ENCODE measurements at places on chromosomes 13 and 19.

GRCh38 chr13:70034286-70034685 lies 73.3 kb upstream of the ATXN8OS start:
- no peak for DNase-seq

DNA sequence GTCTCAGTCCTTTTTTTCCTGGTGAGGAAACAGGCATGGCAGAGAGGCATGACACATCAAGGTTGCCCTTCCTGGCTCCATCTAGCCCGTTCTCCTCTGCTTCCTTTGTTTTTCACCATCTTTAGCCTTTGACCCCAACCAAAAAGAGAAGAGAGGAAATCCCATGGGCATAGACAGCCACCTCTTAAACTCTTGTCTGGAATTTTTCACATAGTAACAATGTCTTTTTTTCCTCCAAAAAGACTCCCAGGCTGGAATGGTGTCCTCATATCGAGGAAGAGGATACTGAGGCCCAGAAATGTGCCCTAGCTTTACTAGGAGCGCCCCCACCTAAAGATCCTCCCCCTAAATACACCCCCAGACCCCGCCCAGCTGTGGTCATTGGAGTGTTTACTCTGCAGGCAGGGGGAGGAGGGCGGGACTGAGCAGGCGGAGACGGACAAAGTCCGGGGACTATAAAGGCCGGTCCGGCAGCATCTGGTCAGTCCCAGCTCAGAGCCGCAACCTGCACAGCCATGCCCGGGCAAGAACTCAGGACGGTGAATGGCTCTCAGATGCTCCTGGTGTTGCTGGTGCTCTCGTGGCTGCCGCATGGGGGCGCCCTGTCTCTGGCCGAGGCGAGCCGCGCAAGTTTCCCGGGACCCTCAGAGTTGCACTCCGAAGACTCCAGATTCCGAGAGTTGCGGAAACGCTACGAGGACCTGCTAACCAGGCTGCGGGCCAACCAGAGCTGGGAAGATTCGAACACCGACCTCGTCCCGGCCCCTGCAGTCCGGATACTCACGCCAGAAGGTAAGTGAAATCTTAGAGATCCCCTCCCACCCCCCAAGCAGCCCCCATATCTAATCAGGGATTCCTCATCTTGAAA lies at the start of gene GDF15:
Gene GDF15, plus strand, starts transcription at position 484 of the 868 bp plus-strand sequence. Its CDS starts 32 bp downstream, at position 516.
- peak; percentile 29 for DNase-seq

GRCh38 chr13:98769736-98770135 lies 17.3 kb upstream of the SLC15A1 start:
- no peak for DNase-seq

DNA sequence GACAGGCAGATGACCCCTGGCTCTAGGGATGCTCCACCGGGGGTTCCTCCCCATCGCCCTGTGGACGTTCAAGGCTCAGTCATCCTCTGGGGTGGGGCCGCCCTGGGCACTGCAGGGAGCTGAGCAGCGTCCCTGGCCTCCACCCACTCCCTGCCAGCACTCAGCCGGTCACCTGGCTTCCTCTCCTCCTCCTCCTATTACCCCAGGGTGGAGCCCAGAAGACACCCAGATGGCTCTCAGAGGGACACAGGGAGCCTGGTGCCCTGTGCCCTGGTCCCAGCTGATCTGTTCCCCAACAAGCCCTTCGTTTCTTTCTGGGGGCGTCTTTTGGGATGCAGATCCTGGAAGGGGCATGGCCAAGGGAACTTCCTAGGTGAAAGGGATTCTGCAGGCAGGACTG lies 3.7 kb upstream of the MKNK2 start:
- DNase-seq, result no peak

GRCh38 chr13:50071379-50071778 lies 56.1 kb downstream of the KCNRG start:
- DNase-seq, result no peak

GRCh38 chr19:54189145-54189734 lies at the start of gene MBOAT7:
MBOAT7 (minus strand) TSS chr19:54189580; CDS start chr19:54188508, 1,072 bp downstream.
- DNase-seq, result no peak

DNA sequence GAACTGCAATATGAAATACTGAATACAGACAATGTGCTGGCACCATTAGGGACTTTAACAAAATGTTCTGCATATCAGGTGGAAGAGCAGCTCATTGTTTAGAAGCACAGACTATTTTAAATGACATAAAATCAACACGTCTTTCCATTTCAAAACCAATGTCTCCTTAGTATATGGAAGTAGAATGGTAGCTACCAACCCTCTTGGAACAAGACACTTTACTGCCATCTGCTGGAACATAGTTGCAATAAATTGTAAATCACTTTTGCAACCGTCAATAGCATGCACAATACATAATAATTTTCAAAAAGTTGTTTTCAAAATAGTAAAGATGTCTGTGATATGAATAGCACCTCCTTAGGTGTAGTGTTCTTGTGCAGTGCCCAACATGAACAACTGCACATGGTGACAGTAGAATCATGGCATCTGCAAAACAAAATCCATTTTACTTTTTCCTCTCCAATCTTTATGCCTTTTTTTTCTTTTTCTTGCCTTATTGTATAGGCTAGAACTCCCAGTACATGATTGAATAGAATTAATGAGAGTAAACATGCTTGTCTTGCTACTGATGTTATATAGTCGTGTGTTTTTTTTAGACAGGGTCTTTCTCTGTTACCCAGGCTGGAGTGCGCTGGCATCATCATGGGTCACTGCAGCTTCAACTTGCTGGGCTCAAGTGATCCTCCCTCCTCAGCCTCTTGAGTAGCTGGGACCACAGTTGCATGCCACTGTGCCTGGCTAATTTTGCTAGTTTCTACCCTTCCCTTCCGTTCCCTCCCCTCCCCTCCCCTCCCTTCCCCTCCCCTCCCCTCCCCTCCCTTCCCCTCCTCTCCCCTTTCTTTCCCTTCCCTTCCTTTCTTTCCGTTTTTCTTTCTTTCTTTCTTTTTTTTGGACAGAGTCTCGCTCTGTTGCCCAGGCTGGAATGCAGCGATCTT lies 7.8 kb upstream of the LYPD5 start:
- DNase-seq, result no peak

GRCh38 chr19:28633319-28634018 lies 579.5 kb downstream of the UQCRFS1 start:
- peak; percentile 34 for DNase-seq

- no peak for DNase-seq
Observed at GRCh38 chr19:20318616-20319015, 151.6 kb downstream of the ZNF486 start.

DNA sequence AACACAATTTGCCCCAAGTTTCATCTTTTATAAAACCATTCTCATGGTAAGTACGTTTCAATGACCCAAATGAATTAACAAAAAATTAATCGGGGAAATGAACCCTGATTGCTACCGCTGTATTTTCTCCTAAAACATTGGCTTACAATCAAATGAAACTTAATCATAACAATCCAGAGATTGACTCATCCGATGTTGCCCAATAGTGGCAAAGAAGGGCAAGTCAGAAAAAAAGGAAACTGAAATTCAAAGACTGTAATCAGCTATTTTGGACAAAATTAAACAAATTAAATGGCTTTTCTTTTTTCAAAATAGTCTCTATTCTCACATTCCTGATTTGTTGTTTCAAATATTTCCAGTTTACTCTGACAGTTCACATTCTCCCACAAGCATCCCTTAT lies 3.9 kb upstream of the ACOD1 start:
- DNase-seq, result no peak

DNA sequence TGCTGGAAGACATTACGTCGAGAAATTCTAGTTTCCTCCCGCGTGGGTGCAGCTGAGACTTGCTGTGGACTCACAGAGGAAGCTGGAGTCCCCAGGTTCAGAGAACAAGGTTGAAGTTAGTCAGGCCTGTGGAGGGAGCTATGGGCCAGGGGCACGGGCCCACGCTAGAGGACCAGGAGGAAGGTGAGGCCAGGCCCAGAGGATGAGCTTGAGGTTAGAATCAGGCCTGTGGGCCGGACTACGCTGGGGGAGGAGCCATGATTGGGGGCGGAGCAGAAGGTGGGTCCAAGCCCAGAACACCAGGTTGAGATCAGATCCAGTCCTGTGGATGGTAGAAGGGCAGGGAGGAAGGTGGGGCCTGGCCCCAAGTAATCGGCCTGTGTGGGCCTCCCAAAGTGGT lies 32.6 kb downstream of the ZNF846 start:
- DNase-seq, result no peak

- DNase-seq, result no peak
Observed at GRCh38 chr13:110214637-110215036, 92.3 kb downstream of the COL4A1 start.

- DNase-seq, result peak; percentile 10
Observed at GRCh38 chr13:114226088-114226487, 8.6 kb upstream of the CDC16 start.

DNA sequence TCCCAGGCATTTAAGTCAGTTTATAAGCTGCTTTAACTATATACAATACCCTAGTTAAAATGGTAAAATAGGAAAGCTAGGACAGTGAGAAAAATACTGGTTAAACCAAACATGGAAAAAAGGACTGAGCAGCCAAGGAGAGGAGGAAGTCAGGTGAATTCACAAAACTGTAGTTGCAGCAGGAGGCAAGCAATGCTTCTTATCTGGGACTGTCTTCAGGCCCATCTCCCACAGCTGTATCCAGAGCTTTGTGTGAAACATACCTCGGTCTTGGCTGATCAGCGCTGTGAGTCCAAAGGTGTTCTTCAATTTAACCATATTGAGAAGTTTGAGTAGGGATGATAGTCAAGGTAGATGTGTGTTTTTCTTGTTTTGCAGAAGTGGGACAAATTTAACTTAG lies 15.7 kb upstream of the SUPT20H start:
- DNase-seq, result no peak

Measured in effector memory CD8-positive, alpha-beta T cell (primary cell).